Purkinje cell (primary cell): ENCODE measurements at places on chromosomes 12 and 14. TPM values are rescaled to one million over a fixed set of nuclear protein-coding genes. Genes with fewer than 3 reads are reported as not detected.

RNF212B gene
- not detected in 2 replicates for polyA plus RNA-seq

PRICKLE1 gene
- polyA plus RNA-seq: 7.6 and 12.2 TPM in 2 replicates

TAS2R46 gene
- 2.0 TPM in 1 of 2 replicates, not detected in the other for polyA plus RNA-seq

MYO1H gene
- not detected in 2 replicates for polyA plus RNA-seq

SSTR1 gene
- 0.67 and 3.3 TPM in 2 replicates for polyA plus RNA-seq

KLC1 gene
- polyA plus RNA-seq: 260 and 296 TPM in 2 replicates

TAS2R42 gene
- not detected in 2 replicates for polyA plus RNA-seq

SLC10A1 gene
- polyA plus RNA-seq: 0.23 TPM in 1 of 2 replicates, not detected in the other

GNB3 gene
- polyA plus RNA-seq: 0.29 and 1.1 TPM in 2 replicates

IGF1 gene
- polyA plus RNA-seq: 53.0 and 56.7 TPM in 2 replicates

FOXM1 gene
- not detected in 2 replicates for polyA plus RNA-seq

PZP gene
- 3.2 TPM in 1 of 2 replicates, not detected in the other for polyA plus RNA-seq

KRT7 gene
- not detected in 2 replicates for polyA plus RNA-seq

AQP6 gene
- 0.12 TPM in 1 of 2 replicates, not detected in the other for polyA plus RNA-seq

AMHR2 gene
- polyA plus RNA-seq: not detected in 2 replicates

EIF2S3B gene
- 0.67 TPM in 1 of 2 replicates, not detected in the other for polyA plus RNA-seq

RAB5B gene
- polyA plus RNA-seq: 22.5 and 27.6 TPM in 2 replicates

BATF gene
- polyA plus RNA-seq: not detected in 2 replicates

GPHN gene
- polyA plus RNA-seq: 66.8 and 105 TPM in 2 replicates

DTX3 gene
- 3.7 and 5.3 TPM in 2 replicates for polyA plus RNA-seq

CALM1 gene
- 3,405 and 3,453 TPM in 2 replicates for polyA plus RNA-seq

MYF5 gene
- polyA plus RNA-seq: not detected in 2 replicates

CLEC7A gene
- polyA plus RNA-seq: not detected in 2 replicates

DHRS2 gene
- not detected in 2 replicates for polyA plus RNA-seq

RARG gene
- polyA plus RNA-seq: 0.32 and 0.74 TPM in 2 replicates

HOXC11 gene
- polyA plus RNA-seq: not detected in 2 replicates

ATP6V1D gene
- 475 and 827 TPM in 2 replicates for polyA plus RNA-seq

PITPNM2 gene
- 0.23 and 0.39 TPM in 2 replicates for polyA plus RNA-seq

KRT78 gene
- not detected in 2 replicates for polyA plus RNA-seq

AVPR1A gene
- polyA plus RNA-seq: 0.08 TPM in 1 of 2 replicates, not detected in the other

EPYC gene
- polyA plus RNA-seq: not detected in 2 replicates

CMTM5 gene
- not detected in 2 replicates for polyA plus RNA-seq

CLEC4A gene
- 1.2 and 3.8 TPM in 2 replicates for polyA plus RNA-seq

LRRC10 gene
- polyA plus RNA-seq: not detected in 2 replicates

CMA1 gene
- polyA plus RNA-seq: not detected in 2 replicates

OR11H12 gene
- polyA plus RNA-seq: not detected in 2 replicates

TSHR gene
- polyA plus RNA-seq: 2.9 TPM in 1 of 2 replicates, not detected in the other

TAS2R8 gene
- not detected in 2 replicates for polyA plus RNA-seq

RHEBL1 gene
- polyA plus RNA-seq: 5.3 and 6.9 TPM in 2 replicates

RPL10L gene
- polyA plus RNA-seq: not detected in 2 replicates

FMNL3 gene
- polyA plus RNA-seq: 0.03 and 0.60 TPM in 2 replicates

SYCP3 gene
- 4.2 and 6.0 TPM in 2 replicates for polyA plus RNA-seq

TPPP2 gene
- polyA plus RNA-seq: not detected in 2 replicates

MYF6 gene
- polyA plus RNA-seq: not detected in 2 replicates

PLEKHD1 gene
- polyA plus RNA-seq: 46.0 and 58.9 TPM in 2 replicates

BEGAIN gene
- 0.74 and 0.87 TPM in 2 replicates for polyA plus RNA-seq

DPY19L2 gene
- 9.6 and 11.5 TPM in 2 replicates for polyA plus RNA-seq

KRT73 gene
- polyA plus RNA-seq: not detected in 2 replicates

LPAR5 gene
- polyA plus RNA-seq: not detected in 2 replicates

OR4E2 gene
- not detected in 2 replicates for polyA plus RNA-seq

KRT6C gene
- polyA plus RNA-seq: not detected in 2 replicates

CEBPE gene
- polyA plus RNA-seq: not detected in 2 replicates

BDKRB2 gene
- polyA plus RNA-seq: not detected in 2 replicates

PLBD1 gene
- 0.98 TPM in 1 of 2 replicates, not detected in the other for polyA plus RNA-seq

FAM186B gene
- 0.24 TPM in 1 of 2 replicates, not detected in the other for polyA plus RNA-seq

IL31 gene
- polyA plus RNA-seq: not detected in 2 replicates
